ENCODE measurements at places on chromosomes 6 and 20. TPM values are rescaled to one million over a fixed set of nuclear protein-coding genes. Genes with fewer than 3 reads are reported as not detected.

Gene GINM1
- total RNA-seq: 35.8 TPM

GRCh38 chr6:46891252-46891795 lies 30.4 kb downstream of the ADGRF5 start:
- DNase-seq: no peak

DNA sequence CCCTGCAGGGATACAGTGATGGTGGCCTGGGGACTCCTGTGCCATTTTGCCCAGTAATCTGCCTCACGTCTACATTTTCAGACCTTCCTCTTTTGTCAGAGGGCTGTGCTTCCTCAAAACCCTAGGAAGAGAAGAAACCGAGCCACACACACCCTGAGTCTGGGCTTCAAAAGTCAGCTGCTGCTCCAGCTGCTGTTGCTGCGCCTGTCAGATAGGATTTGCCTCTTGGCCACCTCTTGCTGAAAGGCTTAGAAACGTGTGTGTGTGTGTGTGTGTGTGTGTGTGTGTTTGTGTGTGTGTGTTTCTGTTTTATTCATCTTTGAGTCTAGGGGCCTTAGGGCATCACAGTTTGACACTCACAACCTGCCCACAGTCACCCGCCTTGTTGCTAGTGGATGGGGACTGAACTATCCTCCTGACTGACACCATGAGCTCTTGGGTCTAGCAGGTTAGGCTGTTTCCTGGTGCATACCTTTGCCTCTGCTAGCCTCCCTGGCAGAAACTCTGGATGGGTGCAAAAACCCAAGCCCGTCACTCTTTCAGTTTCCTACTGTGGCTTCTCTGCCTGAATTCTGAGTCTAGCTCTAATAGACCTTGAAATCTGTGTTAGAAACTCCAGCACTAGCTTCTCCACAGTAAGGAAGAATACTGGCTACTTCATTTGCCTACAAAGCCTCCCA lies 94.9 kb upstream of the CEP85L start:
- peak; percentile 39 for DNase-seq

DNA sequence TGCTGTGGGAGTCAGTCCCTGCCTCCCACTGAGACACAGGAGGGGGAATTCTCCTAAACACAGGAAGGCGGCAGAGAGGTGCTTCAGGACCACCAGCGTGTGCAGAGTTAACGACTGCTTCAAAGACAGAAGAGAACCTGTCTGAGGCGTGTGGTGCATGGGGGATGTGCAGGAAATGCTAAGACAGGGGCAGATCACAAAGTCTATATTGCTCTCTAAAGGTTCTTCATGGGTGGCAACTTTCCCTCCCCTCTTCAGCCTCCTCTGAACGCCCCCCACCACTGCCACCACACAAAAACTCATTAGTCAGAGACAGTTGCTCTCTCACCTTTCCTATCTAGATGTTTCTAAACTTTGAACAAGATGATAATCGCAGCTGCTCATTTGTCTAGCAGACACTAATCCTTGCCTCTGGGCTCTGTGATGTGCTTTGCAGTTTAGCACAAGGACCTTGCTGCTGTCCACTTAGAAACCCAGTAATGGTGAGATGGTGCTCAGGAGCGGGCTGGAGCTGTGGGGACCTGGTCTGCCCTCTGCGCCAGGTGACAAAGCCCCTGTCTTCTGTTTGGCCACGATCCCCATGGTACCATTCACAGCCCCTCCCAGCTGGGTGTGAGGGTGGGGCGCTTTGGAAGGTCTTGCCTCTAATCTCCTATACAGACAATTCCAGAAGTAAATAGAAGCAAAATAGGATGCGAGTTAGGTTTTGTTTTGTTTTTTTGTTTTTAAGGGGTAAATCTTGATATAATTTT lies 219.6 kb downstream of the NRN1 start:
- DNase-seq: no peak

GRCh38 chr20:23023621-23024177 lies 11.4 kb upstream of the SSTR4 start:
- no peak for DNase-seq

GRCh38 chr20:46341074-46342009 lies 33.0 kb upstream of the CDH22 start:
- no peak for DNase-seq

- peak; percentile 21 for DNase-seq
Measured at GRCh38 chr6:168851460-168852375, 401.9 kb downstream of the THBS2 start.

GRCh38 chr20:44208770-44209169 lies 1.8 kb downstream of the OSER1 start:
- DNase-seq: peak; percentile 34
